ENCODE measurements at places on chromosomes 12 and 14.

- no peak for DNase-seq
These were observed 1.7 kb downstream of the LEMD3 start for GRCh38 chr12:65171073-65171472.

DNA sequence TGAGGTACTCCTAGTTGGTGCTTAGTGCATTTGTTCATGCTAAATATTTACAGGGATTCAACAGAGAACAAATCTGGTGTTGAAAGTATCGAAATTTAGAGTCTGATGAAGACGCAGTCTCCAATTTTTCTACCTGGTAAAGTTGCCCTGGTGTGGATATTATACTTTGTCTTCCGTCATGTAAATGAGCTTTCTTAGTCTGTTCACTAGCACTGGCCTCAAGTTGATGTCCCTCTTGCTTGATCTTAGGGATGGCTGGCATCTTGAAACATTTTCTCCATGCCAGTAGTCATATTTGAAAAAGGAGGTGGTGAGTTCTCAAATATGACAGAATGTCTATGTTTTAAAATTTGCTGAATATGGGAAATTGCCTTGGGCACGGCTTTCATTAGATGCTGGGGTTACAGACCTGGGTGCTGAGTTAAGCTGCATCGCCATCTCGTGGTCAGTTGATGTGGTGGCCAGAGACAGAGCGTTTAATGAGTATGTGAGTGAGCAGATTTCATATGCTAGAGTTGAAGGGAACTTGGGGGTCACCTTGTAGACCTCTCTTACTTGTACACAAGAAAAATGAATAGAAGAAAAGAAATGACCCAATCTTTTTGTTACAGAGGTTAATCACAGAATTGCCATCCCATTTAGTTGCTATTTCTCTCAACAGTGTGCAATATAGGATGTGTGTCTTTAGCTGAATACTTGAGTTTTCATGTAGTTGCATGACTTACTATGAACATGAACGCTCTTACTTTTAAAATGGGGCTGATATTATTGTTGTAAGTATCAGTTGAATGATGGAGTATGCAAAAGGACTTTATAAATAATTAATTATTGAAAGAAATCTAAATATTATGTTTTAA is 172.8 kb upstream of the DCN start:
- DNase-seq = no peak

GRCh38 chr14:97873291-97873690 is 1076.1 kb downstream of the VRK1 start:
- no peak for DNase-seq

- no peak for DNase-seq
These were observed 43.7 kb upstream of the TMED10 start for GRCh38 chr14:75220156-75220555.

- no peak for DNase-seq
These were observed 373.6 kb downstream of the EMP1 start for GRCh38 chr12:13570005-13570694.

DNA sequence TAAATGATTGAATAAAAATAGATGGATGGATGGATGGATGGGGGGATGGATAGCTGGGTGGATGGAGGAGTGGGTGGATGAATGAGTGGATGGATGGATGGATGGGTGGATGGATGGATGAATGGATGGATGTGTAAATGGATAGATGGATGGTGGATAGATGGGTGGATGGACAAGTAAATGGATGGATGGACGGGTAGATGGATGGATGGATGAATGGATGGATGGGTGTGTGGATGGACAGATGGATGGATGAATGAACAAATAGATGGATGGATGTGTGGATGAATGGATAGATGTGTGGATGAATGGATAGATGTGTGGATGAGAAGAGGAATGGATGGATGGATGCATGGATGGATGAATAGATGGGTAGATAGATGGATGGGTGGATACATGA is 490.8 kb downstream of the VRK1 start:
- DNase-seq = no peak

- no peak for DNase-seq
These were observed 21.5 kb downstream of the OR10P1 start for GRCh38 chr12:55658212-55658611.

- DNase-seq = no peak
These were observed 65.6 kb downstream of the TESC start for GRCh38 chr12:117033382-117034221.

- DNase-seq = no peak
These were observed 575.5 kb downstream of the ALG10 start for GRCh38 chr12:34597548-34598351.

DNA sequence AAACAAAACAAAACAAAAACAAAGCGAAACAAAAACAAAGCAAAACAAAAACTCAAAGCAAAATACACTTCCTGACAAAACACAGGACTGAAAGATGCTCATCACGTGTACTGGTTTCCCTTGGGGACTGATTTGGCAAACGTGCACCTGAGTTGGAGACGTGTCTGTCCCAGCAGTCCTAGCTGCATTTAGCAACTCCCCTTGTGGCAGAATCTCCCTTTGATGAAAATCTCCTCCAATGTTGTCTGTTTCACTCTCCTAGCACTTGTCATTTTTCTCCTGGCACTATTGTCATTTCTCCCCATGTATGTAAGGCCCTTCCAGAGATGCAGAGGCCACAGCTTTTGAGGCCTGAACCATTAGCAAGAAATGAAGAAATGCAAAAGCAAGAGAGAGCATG is 6.8 kb upstream of the SLC24A4 start:
- no peak for DNase-seq

DNA sequence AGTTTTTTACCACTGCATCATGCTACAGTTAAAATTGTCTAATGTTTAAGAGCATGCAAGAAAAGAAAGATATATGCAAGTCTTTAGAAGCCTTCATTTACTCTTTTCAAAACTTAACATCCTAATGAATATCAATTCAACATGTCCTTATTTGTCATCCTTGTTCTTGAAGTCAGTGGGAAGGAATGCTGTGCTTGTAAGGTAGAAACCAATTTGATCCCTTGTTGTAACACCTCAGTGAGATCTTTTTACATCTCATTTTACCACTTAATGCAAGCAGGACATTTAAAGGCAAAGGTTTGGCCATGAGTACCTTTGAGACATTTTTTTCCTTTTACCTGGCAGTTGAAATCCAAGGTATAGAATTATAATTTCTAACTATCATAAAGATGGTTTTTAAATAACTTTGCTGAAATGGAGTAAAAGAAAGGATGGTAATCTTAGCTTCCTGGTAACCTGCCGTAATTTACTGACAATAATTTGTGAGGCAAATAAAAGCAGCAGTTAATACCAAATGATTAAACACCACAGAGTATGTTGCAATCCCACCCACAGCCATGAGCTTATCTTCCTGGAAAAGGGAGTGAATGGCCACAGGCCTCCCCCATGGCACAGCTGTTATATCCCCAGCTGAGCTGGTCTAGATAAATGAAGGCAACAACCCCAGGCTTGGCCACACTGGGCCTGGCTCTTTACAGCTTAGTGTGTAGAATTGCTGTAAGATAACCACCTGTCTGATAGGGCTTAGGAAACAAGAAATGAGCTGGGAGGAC is 33.2 kb upstream of the STRN3 start:
- no peak for DNase-seq

DNA sequence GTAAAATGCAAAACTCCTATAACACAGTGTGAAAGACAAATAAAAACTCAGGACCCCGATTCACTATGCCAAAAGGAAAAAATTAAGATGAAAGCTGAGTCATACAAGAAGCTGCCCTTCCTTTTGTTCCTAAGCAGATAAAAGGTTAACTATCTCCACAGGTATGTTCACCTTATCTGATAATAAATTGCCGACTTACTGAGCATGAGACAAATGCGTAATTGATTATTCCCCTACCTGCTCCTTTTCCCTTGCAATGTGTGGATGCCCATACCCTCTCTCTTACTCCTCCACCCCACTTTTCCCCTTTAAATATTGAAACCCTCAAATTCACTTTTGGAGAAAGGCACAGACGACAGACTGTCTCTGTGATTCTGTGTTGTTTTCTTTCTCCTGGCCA is 148.6 kb upstream of the TMEM260 start:
- DNase-seq = no peak

DNA sequence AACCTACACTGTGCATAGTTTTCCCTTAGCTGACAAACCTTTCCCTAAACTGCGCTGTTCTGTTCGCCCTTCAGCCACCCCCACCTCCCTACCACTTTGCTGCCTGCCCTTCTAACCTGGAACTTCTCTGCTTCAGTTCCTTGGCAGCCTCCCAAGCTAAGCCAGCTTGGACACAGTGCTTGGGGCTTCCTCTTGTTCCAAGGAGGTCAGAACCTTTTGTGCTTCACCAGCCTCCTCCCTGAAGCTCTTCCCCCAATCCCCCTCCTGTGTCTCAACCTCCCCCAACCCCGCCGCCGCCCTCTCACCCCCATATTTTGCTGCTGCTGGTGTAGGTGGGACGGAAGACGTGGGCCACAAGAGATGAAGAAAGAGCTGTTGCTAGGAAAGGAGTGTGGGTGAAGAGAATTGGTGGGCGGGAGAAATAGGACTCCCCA is 8.1 kb upstream of the RIC8B start:
- no peak for DNase-seq

DNA sequence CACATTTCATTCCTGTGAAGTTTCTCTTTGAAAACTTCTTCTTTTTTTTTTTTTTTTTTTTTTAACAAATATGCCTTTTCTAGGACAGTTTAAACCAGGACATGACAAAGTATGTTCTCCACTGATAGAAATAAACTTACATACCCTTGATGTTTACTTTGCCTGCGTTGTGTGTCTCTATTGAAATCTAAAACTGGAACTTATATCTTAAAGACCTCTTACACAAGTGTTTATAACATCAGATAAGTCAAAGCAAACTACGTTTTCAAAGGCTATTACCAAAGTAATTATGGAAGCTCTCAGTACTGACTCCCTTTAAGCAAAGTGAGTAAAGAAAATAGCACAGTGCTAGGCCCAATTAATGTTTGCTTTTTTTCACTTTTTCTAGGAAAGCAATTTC is 30.6 kb upstream of the ISM2 start:
- DNase-seq = no peak

- no peak for DNase-seq
These were observed 35.5 kb upstream of the OSBPL8 start for GRCh38 chr12:76595056-76595455.

GRCh38 chr12:100528471-100529127 is 44.9 kb upstream of the GAS2L3 start:
- DNase-seq = no peak

- no peak for DNase-seq
These were observed 26.5 kb downstream of the BMP4 start for GRCh38 chr14:53929871-53930715.

DNA sequence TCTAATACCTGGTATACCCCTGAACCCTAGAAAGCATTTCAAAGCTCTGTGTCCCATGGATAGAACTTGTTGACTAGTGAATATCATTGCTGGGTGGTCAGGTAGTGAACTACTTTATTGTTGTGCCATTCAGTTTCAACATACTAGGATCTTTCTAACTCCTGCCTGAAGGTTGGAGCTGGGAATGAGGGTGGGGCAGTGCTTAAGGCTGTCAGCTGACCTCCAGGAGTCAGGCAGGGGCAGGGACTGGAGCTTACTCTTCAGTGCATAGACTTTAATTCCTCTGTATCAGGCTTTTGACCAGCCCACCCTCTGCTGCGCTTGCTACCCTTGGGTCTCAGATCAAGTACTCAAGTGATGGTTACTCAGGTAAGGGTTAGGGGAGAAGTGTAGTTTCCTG is 102.6 kb upstream of the RFX4 start:
- DNase-seq = no peak

- no peak for DNase-seq
These were observed 123.9 kb downstream of the PRMT8 start for GRCh38 chr12:3614806-3615466.

GRCh38 chr12:92021666-92022035 is 124.0 kb downstream of the BTG1 start:
- DNase-seq = no peak

- no peak for DNase-seq
These were observed 8.8 kb upstream of the CEP170B start for GRCh38 chr14:104856157-104856868.

GRCh38 chr12:81668475-81668874 is 90.7 kb downstream of the PPFIA2 start:
- DNase-seq = no peak

GRCh38 chr14:28746247-28746646 is 20.3 kb upstream of the FOXG1 start:
- no peak for DNase-seq

DNA sequence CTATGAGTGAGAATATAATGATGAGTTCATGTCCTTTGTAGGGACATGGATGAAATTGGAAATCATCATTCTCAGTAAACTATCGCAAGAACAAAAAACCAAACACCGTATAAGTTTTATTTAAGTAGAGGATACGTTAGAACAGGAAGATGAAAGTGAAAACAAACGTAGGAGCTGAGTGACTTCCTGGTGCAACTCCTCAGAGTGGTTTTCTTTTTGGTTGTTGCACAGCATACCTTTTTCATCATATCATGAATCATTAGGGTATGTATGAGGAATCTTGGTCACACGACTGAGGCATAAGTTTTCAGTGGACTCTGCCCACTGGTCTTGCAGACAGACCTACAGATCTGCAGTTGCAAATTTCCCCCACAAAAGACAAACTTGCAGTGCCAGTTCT is 199.0 kb downstream of the LRFN5 start:
- DNase-seq = no peak

DNA sequence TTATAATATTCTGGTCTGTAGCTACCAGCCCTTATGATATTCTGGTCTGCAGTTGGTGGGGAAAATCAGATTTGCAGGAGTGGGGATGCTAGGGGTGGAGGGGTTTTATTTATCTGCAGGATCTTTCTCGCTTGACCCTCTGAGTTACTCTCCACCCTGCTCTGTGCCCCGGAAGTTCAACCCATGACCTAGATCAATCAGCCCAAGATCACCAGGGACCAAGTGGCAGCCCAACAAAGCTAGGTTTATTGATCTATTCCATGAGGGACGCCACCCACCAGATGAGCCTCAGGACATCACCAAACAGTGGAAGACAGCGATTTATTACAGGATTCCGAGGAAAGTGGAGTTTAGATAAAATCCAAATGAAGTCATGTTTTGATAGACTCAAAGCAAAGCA is 25.8 kb upstream of the C12orf76 start:
- no peak for DNase-seq

DNA sequence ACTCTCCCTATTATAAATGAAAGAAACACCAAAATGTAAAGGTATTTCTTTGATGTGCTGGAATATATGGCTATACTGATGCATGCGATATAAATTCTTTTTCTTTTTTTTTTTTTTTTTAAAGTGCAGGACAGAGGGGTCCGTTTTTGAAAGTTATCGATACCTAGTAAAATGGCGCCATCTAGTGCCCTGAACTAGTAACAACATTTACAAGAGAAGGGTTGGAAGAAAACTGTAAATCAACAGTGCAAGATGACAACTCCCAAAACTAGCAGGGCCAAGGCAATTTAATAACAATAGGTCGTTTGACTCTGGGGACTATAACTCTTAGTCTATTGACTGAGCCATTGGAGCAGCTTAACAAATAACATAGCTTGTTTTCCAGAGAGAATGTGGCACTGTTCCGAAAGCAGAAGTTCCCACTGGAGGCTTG is 137.7 kb downstream of the SPTSSA start:
- no peak for DNase-seq

- DNase-seq = no peak
These were observed 256.9 kb downstream of the CACNA1C start for GRCh38 chr12:2309647-2310046.
